ENCODE measurements at places on chromosomes 5 and 9. TPM values are rescaled to one million over a fixed set of nuclear protein-coding genes. Genes with fewer than 3 reads are reported as not detected.

GRCh38 chr9:128705051-128705965 lies 3.0 kb downstream of the PKN3 start:
- no peaks in the 10 kb centered on the region for H3K27me3 ChIP-seq
- no peak overlapping the region for H3K4me3 ChIP-seq
- H3K36me3 ChIP-seq: no peaks in the 10 kb centered on the region
- H3K4me1 ChIP-seq: peaks cover 9% of the 10 kb centered on the region
- peak; percentile 56 for DNase-seq

DNA sequence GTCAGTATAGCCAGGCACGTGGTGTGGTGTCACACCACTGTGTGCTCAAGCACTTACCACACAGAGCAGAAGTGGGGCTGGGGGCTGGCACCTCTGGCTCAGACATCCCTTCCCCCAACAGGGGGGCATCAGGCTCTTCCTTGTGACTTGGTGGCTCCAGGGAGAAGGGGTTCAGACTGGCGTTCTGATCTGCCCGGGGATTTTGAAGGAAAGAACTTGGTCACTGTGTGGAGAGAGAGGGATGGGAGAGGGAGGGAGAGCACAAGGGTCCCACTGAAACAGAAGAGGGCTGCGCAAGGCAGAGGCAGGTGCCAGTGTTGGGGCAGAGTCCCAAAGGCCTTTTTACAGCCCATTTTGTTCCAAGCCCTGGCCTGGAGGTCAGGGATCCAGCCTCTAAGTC lies 109.7 kb upstream of the ALDH1B1 start:
- no peaks in the 10 kb centered on the region for H3K27me3 ChIP-seq
- no peak for DNase-seq
- H3K4me3 ChIP-seq: no peak overlapping the region
- H3K36me3 ChIP-seq: no peaks in the 10 kb centered on the region
- H3K27ac ChIP-seq: no peak overlapping the region

DNA sequence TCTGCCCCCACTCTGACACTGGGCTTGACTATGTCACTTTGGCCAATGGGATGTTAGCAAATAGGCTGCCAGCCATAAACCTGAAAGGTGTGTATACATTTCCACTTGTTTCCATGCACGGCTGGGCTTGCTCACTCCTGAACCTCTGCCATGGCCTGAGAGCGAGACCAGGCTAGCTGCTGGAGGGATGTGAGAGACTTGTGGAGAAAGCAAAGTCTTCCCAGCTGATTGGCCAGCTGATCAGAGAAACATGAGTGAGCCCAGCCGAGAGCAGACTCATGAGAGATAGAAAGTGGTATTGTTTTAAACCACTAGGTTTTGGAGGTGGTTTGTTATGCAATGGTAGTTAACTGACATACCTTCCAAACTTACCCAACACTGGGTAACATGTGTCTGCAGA lies 13.9 kb downstream of the FAM193B start:
- no peak for DNase-seq
- H3K36me3 ChIP-seq: peaks cover 43% of the 10 kb centered on the region
- H3K4me1 ChIP-seq: peaks cover 28% of the 10 kb centered on the region
- no peaks in the 10 kb centered on the region for H3K27me3 ChIP-seq
- no peak overlapping the region for H3K4me3 ChIP-seq

GRCh38 chr5:179767496-179768100 lies 26.2 kb upstream of the LTC4S start:
- no peaks in the 10 kb centered on the region for H3K27me3 ChIP-seq
- H3K27ac ChIP-seq: no peak overlapping the region
- DNase-seq: no peak
- peaks cover 33% of the 10 kb centered on the region for H3K4me1 ChIP-seq

- no peak overlapping the region for H3K27ac ChIP-seq
- DNase-seq: no peak
- no peak overlapping the region for H3K4me3 ChIP-seq
- H3K36me3 ChIP-seq: no peaks in the 10 kb centered on the region
Observed at GRCh38 chr5:124398460-124398859, 348.0 kb downstream of the ZNF608 start.

- peaks cover 3% of the 10 kb centered on the region for H3K36me3 ChIP-seq
- H3K4me3 ChIP-seq: no peak overlapping the region
- H3K27ac ChIP-seq: no peak overlapping the region
- no peaks in the 10 kb centered on the region for H3K27me3 ChIP-seq
- no peak for DNase-seq
- peaks cover 10% of the 10 kb centered on the region for H3K4me1 ChIP-seq
Observed at GRCh38 chr5:81506900-81507588, 113.1 kb upstream of the ACOT12 start.

DNA sequence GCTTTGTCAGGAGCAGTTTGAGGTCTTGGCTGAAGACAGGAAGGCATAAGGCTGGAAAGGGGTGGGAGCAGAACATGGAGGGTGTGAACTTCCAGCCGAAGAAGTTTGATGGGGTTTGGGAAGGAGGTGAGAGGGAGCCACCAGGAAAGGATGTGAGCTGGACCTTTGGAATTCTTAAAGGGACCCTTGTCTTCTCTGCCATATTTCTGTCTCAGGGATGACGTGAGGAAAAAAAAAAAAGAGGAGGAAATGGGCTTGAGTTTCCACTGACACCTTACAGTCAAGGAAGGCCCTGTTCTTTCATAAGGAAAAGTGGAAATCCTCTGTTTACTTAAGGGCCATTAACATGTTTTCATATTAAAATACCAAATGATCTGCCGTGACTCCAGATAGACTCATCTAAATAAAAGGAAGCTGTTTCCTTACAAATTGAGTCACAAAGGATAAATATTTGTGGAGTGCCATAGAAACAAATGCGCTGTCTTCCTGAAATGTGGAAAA lies 132.1 kb downstream of the PALM2AKAP2 start:
- no peak overlapping the region for H3K4me3 ChIP-seq
- H3K27ac ChIP-seq: peak overlapping the region; percentile 75
- DNase-seq: no peak
- no peaks in the 10 kb centered on the region for H3K27me3 ChIP-seq
- no peaks in the 10 kb centered on the region for H3K36me3 ChIP-seq

- peak overlapping the region; percentile 80 for H3K27ac ChIP-seq
- peak overlapping the region; percentile 50 for H3K4me3 ChIP-seq
- no peak for DNase-seq
- H3K4me1 ChIP-seq: no peaks in the 10 kb centered on the region
Observed at GRCh38 chr5:18745042-18745987, 1111.1 kb downstream of the TAF11L14 start.

DNA sequence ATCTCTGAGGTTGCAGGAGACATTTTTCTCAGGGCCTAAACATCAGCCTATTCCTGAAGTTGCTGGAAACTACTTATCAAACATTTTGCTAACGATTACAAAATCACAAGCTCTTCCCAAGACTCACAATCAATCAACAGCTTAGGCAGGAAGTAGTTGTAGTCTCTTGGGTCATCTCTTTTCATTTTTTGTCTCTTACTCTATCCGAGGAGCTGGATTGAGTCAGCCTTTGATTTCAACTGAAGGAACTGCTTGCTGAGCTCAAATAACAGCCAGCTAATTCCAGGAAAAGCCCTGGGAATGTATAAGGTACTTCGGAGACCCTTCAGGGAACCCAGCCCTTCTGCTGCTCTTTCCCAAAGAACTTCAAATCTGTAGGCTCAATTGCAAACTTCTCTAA lies 398.9 kb downstream of the PLK2 start:
- H3K36me3 ChIP-seq: no peaks in the 10 kb centered on the region
- no peak overlapping the region for H3K4me3 ChIP-seq
- H3K4me1 ChIP-seq: peaks cover 4% of the 10 kb centered on the region
- H3K27ac ChIP-seq: no peak overlapping the region
- no peaks in the 10 kb centered on the region for H3K27me3 ChIP-seq

- H3K27me3 ChIP-seq: no peaks in the 10 kb centered on the region
- no peaks in the 10 kb centered on the region for H3K36me3 ChIP-seq
- no peak overlapping the region for H3K4me3 ChIP-seq
- no peak overlapping the region for H3K27ac ChIP-seq
- H3K4me1 ChIP-seq: peaks cover 7% of the 10 kb centered on the region
Observed at GRCh38 chr9:94783928-94784327, 57.4 kb downstream of the AOPEP start.

Gene MIGA2
- total RNA-seq: 20.7 TPM

Measured in upper lobe of right lung (tissue), 1 donor.